ENCODE measurements at places on chromosomes 5 and 9. TPM values are rescaled to one million over a fixed set of nuclear protein-coding genes. Genes with fewer than 3 reads are reported as not detected.

DNA sequence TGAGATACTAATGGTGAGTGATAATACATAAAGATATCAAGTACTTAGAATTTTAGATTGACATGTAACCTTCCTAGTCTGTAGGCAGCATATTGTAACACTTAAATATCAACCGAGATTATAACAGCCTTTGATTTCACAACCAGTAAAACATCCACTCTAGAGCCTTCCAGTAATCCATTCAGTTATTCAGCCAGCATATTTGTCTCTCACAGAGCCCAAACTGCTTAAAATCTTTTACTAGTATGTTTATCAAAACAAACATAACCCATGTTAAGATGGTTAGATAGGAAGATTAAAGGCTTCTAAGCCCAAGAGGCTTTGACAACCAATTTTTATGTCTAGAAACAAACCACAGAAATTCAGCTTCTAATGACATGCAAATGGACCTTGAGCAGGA, 177.9 kb upstream of the FST start:
- H3K36me3 ChIP-seq, result no peaks in the 10 kb centered on the region
- no peak for DNase-seq
- no peaks in the 10 kb centered on the region for H3K27me3 ChIP-seq
- H3K27ac ChIP-seq, result no peak overlapping the region
- no peaks in the 10 kb centered on the region for H3K4me1 ChIP-seq
- H3K4me3 ChIP-seq, result no peak overlapping the region

DNA sequence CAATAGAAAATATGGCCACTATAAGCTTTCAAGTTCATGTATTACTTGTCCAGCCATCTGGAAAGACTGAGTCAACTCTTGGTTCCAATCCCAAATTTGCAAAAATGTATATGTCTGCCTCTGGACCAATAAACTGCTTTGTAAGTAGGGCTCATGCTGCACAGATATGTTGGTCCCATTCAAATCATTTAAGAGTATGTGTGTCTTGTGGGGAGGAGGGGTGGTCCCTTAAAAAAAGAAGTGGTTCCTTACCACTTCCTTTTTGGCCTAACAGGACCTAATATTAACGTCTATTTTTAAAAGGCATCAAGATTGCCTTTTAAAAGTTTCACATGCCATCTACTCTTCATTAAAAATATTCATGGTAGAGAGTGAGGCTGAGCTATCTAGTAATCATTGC, 214.9 kb downstream of the KCTD16 start:
- H3K27me3 ChIP-seq, result no peaks in the 10 kb centered on the region
- no peaks in the 10 kb centered on the region for H3K4me1 ChIP-seq
- DNase-seq, result no peak
- H3K4me3 ChIP-seq, result no peak overlapping the region
- H3K36me3 ChIP-seq, result no peaks in the 10 kb centered on the region

- H3K4me3 ChIP-seq, result no peak overlapping the region
- H3K27ac ChIP-seq, result no peak overlapping the region
- H3K36me3 ChIP-seq, result no peaks in the 10 kb centered on the region
- peaks cover 84% of the 10 kb centered on the region for H3K27me3 ChIP-seq
- peaks cover 57% of the 10 kb centered on the region for H3K4me1 ChIP-seq
These were observed 2.3 kb downstream of the HAND1 start for GRCh38 chr5:154475591-154476353.

C1QTNF3 gene
- total RNA-seq, result 11.4 TPM

- no peaks in the 10 kb centered on the region for H3K27me3 ChIP-seq
- H3K4me3 ChIP-seq, result no peak overlapping the region
- H3K27ac ChIP-seq, result no peak overlapping the region
- no peak for DNase-seq
These were observed 89.2 kb upstream of the IL33 start for GRCh38 chr9:6126377-6126776.
